ENCODE measurements at places on chromosomes 4 and X.

DNA sequence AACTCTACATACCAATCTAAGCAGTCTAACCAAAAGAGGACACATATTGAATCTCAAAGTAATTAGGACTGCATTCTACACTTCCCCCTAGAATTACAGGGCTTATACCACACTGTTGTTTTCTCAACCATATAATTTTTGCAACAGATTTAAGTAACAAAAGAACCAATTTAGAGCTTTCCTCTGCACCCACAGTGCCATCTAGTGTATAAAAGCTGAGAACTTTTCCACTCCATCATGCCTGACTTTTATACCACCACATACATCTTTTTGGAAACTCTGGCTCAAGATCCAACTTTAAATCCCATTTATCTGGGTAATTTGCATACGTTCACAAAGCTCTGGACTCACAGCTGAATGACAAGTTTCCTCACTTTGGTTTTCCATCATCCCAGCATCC is 99.5 kb downstream of the EFHC2 start:
- DNase-seq = peak; percentile 52

- DNase-seq = no peak
These were observed 302.3 kb upstream of the GATB start for GRCh38 chr4:152062936-152063620.

DNA sequence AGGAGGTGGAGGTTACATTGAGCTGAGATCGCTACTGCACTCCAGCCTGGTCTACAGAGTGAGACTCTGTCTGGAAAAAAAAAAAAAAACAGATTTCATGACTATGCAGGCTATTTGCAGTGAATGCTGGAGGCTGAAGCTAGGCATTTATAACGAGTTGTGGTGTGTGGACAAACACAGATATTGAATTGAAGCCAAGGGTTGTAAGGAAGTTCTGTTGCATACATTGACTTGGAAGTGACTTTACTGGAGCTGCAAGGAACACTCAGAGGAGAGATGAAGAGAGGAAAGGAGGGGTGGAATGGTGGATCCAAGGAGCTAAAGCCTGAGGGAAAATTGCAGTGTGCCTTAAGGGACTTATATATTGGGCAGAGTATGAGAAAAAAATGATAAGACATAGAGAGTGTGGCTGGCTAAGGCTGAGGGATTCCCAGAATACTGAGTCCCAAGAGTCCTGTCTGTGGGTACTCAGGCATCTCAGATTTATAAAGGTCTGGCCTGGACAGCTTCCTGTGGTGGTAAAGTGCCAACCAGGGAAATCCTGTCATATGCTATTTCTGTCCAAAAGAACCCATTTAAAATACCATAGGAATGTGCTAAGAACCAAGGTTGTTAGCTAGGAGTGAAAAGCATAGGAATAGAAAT is 87.8 kb upstream of the GUCY1A1 start:
- DNase-seq = no peak

DNA sequence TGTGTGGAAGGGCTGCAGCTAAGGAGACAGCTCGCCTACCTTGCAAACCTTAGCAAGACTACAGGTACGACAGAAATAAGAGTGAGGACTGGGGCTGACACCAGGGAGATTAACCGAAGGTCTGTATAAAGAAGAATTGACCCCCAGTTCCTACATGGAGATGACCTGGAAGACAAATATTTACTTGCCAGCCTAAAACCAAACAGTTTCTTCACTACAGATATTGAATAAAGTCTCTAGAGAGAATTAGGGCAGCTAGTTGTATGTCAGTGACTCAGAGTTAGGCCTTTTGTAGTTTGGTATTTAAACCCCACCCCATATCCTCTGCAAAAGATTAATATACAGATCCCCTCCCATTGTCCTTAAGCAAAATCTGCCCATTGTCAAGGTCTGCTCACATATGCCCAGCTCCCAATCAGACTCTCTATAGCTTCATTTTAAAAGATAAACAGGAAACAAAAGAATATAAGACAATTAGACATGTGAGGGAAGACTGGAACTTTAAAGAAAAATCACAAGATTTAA is 28.1 kb upstream of the FRMPD3 start:
- no peak for DNase-seq

- no peak for DNase-seq
These were observed 1964.2 kb downstream of the ARAP2 start for GRCh38 chr4:34280131-34280530.

DNA sequence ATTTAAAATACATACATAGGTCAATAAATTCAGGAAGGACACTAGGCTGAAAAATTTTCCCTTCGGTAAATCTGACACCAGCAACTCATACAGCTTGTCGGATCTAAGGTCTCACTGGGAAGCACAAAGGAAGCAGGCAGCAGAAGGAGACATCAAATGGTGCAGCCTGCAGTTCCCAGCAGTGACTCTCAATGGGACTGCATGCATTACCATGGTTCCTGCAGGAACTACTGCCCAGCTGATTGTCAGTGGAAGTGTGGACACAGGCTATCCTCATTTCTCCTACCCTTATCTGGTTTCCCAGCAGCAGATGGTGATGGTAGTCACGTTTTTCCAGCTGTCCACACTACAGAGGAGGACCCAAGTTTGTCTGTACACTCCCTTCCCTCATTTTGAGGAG is 113.3 kb downstream of the PPP1R2C start:
- no peak for DNase-seq

DNA sequence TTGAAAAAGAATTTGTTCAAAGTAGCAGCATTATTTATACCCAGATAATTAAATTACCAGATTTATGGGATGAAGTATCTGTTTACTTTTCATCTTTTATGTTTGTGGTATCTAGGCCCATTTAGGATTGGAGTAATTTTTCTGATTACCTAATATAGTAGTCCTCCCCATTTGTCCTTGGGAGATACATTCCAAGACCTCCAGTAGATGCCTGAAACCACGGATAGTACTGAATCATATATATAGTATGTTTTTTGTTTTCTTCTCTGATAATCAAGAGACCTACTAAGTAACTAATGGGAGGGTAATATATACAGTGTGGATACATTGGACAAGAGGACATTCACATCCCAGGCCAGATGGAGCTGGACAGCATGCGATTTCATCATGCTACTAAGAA is 30.7 kb upstream of the PTPN13 start:
- DNase-seq = no peak

DNA sequence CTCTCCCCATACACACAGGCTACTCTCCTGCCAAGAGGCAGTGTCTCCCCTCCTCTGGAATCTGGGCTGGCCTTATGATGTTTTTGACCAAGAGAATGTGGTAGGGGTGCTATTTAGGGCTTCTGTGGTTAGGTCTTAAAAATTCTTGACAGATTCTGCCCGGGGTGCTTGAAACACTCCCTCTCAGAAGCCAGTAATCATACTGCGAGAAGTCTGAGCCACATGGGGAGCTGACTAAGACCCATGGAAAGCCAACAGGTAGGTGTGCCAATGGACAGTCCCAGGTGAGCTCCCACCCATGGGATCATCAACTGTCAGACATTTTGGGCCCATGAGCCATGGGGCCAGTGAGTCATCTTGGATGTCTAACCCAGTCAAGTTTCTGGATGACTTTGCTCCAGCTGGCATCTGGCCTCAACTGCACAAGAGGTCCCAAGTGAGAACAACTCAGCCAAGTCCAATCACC is 315.7 kb downstream of the FBXW7 start:
- DNase-seq = no peak

DNA sequence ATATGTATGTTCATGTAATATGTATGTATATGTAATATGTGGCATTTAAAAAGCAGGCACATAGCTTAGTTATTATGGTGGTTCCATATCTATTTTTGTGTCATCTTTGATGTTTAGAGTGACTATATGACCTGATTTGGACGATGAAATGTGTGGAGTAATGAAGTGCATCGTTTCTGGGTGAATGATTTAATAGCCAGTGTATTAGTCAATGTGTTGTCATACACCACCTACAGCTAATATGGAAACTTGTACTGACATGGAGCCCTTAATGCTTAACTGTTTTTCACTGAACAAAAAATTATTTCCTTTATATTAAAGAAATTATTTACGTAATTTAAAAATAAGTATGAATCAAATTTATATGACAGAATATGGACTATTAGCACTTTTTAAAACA is 292.3 kb upstream of the FSTL5 start:
- DNase-seq = no peak

DNA sequence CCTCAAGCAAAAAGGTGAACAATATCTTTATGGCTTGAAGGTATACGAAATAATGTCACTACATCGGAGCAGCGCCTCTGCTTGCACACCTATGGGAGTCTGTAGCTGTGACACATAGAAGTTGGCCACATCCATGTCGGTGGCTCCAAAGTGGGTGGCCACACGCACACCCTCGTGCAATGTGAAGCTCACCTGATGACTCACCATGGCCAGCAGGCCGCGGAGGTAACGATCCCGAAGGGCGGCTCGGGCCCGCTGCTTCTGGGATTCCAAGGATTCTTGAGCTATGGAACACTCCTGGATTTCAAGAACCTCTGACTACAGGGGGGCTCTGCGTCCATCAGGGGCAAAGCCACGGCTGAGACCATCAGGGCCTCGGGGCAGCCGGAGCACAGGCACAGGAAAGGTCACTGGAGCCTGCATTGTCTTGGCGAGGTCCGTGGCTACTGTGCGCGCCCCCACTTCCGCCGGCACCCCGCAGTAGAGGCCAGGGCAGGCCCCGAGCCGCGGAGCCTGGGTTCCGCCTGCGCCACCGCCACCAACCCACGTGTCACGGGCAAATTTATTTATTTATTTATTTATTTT is 25.2 kb downstream of the NYX start:
- no peak for DNase-seq

DNA sequence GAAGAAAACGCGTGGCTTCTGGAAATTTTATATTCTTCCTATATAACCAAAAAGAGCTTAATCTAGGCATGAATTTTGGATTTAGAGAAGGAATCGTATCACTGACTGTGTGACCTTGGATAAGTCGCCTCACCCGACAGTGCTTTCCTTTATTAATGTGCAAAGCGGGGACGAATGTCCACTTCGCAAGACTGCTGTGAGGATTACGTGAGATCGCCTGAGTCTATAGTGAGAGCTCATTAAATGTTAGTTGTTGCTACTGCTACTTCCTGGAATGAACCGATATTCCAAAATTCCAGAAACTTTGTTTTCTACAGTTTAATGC is 448 bp upstream of the TBC1D8B start:
- DNase-seq = no peak

DNA sequence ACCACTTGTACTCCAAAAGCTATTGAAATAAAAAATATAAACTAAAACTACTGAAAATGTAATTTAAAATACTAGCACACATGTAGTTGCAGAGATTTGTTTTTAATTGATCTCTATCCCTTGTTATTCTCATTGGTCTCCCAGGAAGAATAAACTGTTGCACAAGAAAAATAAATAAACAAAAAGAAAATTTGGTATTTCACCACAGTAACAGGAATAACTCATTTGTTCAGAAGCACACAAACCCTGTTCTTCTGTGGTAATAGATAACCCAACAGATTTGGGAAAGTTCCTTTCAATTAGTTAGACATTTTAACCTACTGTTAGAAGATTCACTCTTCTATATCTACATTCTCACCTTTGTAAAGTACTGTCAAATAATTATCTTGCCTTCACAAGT is 70.9 kb upstream of the APOOL start:
- no peak for DNase-seq

GRCh38 chr4:173910891-173911290 is 372.6 kb downstream of the FBXO8 start:
- no peak for DNase-seq

GRCh38 chr4:159232465-159233106 is 129.7 kb downstream of the RAPGEF2 start:
- DNase-seq = no peak

GRCh38 chr4:26455571-26455970 is 34.7 kb downstream of the CCKAR start:
- DNase-seq = no peak

- DNase-seq = no peak
These were observed 73.6 kb upstream of the DHX15 start for GRCh38 chr4:24657768-24658617.

- DNase-seq = no peak
These were observed 29.1 kb downstream of the ZNF185 start for GRCh38 chrX:152926923-152927322.

DNA sequence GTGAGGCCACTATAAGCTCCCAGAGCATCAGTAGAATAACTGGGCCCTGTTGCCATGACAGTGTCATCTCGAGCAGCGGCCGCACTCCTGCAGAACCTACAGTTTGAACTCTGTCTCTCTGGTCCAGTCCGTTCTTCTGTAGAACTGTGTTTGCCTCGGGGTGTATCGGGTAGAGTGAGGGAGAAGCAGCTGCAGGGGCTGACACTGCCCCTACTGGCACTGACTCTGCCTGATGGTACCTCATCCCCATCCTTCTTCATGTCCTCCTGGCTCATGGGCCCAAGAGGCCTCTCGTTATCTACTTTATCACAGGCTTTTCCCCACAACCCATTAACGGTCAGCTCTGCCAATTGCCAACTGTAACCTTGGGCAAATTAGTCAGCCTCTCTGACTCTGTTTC is 96.5 kb downstream of the NPNT start:
- no peak for DNase-seq

- DNase-seq = no peak
These were observed 329.5 kb downstream of the KCTD8 start for GRCh38 chr4:44118971-44119680.

DNA sequence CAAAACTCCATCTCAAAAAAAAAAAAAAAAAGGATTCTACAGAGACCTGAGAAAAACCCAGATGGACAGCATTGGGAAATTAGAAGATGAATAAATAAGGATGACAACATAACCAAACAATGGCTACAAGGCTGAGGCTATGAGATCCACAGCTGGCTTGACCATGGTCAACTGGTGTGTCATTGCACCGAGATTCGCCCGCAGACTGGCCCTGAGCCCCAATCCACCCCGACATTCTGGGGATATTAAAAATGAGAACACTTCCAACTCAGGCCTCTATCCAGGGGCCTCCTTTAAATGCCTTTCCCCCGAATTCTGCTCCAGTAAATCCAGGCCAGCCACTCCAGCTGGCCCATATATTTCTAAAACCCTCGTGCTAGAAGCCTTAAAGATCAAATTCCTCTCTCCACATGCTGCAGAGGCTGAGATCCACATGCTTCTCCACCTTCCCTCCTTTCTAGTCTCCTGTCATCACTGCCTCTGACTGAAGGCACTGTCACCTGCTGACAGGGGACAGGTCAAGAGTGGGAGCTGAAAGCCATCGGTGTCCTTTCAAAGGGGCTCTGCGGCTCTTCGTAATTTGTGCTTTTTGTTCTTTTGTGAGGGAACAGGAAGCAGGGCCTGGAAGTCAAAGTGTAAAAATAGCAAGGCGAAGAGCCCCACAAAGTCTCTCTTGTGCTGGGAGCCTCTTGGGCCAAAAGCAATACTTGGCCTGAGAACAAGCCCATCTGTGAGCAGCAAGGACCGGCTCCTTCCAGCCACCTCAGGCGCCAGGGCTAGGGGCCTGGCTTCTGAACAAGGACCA is 203.7 kb downstream of the NSUN7 start:
- no peak for DNase-seq

DNA sequence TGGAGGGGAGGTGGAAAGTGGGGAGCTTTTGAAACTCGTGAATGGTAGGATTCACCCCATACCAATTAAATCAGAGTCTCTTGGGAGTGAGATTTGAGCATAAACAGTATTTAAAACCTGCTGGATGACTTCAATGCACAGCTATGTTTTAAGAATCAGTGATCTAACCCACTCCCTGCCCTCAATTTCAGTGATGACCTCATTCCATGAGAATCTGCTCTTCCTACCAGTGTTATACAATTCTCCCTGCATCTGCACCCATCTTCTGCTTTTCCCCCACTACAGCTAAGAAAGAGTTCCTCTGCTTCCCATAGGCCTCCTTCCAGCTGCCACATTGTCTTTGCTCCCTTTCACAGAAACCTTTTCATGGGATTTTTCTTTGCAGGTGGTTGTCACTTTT is 18.3 kb upstream of the H2AZ1 start:
- DNase-seq = no peak

- DNase-seq = no peak
These were observed 16.1 kb downstream of the MED14 start for GRCh38 chrX:40719218-40719617.

Data from NCI-H1694 (cell line).